ENCODE measurements at places on chromosomes 2 and 18.
A peak's percentile ranks its signal among the peaks of the same experiment; 100 is the strongest.

DNA sequence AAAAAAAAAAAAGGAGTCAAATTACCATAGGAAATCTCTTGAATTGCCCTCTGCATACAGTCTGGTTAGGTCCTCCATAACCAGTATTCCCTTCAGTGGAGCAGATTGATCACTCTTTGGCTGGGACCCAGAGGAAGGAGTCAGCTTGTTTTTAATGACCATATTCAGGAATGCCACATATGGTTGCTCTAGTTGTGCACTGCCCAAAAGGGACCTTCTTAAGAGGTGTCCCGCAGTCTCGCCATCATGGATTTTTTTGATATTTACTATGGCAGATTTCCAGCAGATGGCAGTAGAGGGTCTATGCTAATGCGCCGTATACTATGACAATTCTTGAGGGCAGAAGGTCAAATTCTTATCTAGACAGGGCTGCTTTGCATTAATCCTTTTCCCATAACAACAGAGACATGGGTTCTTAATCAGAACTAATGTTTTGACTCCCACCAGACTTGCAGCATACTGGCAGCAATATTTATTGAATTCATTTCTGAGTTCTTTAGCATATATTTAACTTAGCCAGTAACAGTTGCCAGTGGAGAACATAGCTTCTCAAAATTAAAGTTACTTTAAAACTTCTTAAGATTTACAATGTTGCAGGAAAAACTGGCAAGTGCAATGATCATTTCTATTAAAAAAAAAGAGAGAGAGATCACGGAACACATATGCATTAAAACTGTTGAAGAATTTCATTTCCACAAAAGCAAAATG, 31.8 kb upstream of the INPP4A start:
- peak; percentile 82 for DNase-seq

DNA sequence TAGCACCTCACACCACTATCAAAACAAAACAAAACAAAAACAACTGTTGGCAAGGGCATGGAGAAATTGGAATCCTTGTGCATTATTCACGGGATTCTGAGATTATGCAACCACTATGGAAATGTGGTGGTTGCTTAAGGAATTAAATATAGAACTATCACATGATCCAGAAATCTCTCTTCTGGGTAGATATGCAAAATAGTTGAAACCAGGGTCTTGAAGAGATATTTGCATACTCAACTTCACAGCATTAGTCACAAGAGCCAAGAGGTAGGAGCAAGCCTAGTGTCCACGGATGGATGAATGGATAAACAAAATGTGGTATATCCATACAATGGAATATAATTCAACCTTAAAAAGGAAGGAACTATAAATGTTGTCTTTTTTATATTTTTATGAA, 7.0 kb downstream of the TMEM131 start:
- DNase-seq = no peak

- DNase-seq = no peak
These were observed 3.8 kb upstream of the RHBDD1 start for GRCh38 chr2:226832061-226832460.

DNA sequence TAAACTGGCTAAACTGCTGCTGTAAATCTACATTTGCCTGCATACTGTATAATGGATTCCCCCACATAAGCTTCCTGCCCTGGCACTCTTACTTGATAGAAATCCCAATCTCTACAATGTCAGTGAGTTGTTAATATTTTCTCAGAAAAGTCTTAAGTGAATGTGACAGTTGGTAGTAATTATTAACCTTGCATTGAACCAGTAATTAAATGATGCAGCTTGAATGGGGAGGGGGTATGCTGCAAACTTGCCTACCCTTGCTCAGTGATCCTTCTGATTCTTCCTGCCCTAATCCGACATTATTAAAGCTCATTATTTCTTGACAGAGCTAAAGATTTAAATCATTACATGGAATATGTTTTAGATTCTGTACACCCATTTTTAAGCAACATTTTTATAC, 119.0 kb upstream of the CDH7 start:
- DNase-seq = no peak

DNA sequence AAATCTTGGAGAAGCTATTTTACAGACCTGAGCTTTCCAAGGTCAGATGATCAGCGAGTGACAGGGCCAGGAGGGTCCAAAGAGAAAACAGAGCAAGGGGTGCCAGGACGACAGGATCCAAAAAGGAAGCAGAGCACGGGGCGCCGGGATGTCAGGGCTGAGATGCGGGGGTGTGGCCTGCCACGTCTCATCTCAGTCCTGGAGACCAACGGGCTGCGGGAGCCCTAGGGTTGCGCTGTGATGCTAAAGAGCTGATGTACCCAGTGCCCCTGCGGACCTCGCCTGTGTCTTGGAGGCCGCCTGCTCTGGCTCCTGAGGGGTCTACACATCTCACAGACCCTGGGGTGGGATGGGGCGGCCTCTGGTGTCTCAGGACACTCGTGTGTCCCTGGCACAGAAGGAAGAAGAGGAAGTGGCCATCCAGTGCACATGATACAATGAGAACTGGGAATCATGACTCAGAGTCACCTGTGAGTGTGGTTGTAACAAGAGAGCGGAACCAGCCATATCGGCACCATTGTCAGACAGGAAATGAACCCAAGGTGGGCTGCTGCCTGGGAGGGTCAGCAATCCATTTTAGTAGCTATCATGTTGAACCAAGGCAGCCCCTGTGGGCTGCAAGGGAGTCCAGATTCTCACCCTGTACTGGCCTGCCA, 97.8 kb downstream of the MYT1L start:
- DNase-seq = no peak

DNA sequence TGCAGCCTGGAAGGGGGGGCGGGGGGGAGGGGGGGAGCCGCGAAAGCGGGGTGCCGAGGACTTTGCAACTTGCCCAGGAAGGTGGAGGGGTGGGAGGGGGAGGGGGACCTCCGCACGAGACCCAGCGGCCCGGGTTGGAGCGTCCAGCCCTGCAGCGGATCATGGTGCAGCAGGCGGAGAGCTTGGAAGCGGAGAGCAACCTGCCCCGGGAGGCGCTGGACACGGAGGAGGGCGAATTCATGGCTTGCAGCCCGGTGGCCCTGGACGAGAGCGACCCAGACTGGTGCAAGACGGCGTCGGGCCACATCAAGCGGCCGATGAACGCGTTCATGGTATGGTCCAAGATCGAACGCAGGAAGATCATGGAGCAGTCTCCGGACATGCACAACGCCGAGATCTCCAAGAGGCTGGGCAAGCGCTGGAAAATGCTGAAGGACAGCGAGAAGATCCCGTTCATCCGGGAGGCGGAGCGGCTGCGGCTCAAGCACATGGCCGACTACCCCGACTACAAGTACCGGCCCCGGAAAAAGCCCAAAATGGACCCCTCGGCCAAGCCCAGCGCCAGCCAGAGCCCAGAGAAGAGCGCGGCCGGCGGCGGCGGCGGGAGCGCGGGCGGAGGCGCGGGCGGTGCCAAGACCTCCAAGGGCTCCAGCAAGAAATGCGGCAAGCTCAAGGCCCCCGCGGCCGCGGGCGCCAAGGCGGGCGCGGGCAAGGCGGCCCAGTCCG, 540 bp downstream of the SOX11 start:
- no peak for DNase-seq

DNA sequence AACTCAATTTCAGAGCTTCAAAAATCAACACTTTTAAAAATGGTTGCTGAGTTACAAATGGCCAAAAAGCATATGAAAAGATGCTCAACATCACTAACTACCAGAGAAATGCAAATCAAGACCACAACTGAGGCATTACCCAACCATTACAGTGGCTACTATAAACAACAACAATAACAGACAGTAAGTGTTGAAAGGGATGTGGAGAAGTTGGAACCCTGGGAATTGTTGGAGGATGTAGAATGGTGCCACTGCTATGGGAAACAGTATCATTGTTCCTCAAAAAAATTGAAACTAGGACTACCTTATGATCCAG, 173.3 kb upstream of the SPRED2 start:
- no peak for DNase-seq

GRCh38 chr2:150413910-150414309, 73.6 kb downstream of the RND3 start:
- peak; percentile 89 for DNase-seq

GRCh38 chr18:49819823-49820671, 6.7 kb upstream of the ACAA2 start:
- DNase-seq = peak; percentile 7

DNA sequence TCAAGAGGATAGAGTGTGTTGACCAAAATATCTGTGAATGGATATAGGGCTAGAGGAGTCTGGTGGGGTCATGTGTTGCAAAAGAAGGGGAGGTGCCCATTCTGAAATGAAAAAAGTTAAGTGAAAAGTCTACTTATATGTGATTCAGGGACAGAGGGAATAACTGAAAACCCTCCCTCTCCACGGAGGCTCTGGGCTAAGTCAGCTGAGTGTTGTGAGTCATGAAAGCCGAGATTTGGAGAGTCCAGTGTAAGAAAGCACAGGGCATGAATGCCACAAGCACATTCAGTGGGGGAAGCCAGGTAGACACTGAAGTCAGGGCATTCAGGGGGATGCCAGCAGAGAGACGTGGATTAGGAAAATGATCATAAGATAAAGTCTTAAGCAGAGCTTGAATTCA, 871.9 kb downstream of the TSN start:
- no peak for DNase-seq

DNA sequence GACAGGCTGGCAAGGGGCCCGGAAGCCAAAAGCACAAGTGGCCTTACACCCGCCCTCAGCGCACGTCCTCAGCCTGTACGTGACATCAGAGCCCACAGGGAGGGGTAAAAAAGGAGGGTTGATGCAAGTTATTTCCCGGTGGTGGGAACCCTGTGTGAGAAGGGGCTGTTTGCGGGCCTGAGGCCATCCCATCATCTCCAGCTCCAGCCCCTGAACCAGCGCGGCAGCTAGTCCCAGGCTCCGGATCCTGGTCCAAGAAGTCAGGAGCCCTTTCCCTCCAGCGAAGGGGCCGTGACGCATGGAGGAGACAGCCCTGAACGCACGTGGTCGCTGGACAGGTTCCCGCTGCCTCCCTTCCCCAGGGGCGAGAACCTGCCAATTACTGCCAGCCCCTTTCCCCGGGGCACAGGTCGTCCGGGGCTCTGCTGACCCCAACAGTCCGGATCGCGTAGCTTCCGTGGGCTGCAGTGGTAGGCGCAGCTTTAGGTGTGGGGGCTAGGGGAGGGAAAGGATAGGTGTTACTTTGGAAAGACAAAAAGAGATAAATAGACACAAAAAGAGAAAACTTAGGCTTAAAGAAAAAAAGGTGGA, 1.3 kb upstream of the LRP2 start:
- peak; percentile 33 for DNase-seq

DNA sequence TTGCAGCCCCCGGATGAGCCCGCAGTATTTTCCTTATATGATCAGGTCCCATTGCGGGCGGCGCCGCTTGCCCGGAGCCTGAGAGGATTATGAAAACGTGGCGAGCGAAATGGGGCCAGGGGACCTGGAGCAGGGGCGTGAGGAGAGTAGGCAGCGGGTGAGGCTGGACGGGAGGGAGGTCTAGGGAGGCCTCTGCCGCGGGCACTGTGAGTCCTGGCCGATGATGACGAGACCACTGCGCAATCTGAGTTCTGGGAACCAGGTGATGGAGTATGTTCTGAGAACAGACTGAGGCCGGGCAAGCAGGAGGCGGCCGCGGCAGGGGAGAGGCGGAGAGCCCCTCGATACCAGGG, 790 bp upstream of the ACAA2 start:
- peak; percentile 66 for DNase-seq

DNA sequence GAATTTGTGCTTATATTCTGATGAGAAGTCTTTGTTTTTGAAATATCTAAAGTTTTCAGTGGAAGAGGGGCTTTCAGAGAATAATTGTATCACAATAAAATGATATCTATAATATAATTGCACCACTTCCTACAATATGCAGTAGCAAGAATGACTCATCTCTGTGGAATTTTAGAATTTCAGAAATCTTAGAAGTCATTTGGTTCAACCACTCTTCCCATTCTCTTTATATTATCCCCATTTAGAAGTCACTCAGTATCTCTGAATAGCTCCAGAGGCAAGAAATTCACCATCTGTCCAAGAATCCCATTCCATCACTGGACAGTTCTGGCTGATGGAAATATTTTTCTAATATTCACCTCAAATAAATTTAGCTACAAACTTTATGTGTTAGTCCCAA, 59.3 kb upstream of the CCDC68 start:
- no peak for DNase-seq

DNA sequence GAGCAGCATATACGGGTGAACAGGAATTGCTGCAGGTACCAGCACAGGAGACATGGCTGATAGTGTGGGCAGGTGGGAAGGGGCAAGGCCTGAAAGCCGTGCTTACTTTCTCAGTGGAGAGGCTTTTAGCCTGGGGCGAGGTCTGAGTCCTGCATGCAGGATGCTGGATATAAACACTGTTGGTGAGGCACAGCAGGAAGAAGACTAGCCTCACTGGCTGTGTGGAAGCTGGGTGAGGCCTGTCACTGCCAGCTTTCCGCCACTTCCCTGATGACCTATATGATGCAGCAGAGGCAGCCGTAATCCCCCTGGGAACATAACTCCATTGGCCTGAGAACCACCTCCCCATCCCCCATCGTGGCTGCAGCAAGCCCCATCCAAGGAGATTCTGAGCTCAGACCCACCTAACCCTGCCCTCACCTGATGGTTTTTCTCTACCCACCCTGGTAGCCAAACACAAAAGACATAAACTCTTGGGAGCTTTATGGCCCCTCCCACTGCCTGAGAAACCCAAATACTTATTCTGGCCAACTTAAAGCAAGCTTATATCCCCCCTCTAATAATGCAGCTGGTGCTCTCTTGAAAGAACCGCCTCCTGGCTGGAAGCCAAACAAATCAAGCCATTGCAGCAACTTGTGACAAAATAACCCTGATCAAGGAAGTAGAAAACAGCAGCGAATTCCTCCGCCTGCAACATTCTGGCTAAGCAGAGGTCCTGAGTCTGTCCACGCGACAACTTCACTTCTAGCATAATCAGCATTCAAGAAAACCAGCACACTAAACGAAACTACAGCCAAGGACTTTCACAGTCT, 54.6 kb upstream of the DSC1 start:
- peak; percentile 68 for DNase-seq

- DNase-seq = no peak
These were observed 5.2 kb downstream of the XRCC5 start for GRCh38 chr2:216114382-216114713.

GRCh38 chr2:241637018-241637794, at the start of the genes ATG4B and THAP4:
Gene ATG4B, plus strand, starts transcription at chr2:241637693. Its CDS starts 22 bp downstream, at chr2:241637715.
Gene THAP4, minus strand, starts transcription at chr2:241637158. Its CDS starts 141 bp downstream, at chr2:241637017.
- peak; percentile 87 for DNase-seq

DNA sequence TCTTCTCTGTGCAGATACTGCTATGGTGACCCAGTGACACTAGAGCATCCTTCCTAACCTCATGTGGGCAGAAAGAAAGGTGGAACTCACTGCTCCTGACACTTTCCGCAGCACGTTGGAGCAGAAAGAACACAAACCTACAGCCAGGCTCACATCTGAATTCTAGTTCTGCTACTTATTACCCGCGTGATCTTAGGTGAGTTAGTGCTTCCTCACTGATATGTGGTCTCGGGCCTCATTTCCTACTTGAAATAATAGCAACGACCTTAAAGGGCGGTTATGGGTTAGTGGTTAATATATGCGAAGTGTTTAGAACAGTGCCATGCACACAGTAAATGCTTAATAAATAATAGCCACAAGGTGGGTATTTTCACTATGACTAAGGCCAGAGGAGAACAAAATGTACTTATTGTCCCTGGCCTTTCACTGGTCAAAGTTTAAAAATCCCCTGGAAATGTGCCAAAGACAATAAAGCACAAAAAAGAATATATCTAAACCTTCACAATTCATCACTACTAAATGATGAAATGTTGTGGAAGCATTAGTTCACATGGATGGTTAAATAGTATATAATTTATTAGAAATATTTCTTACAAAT, 66.6 kb downstream of the MYOM1 start:
- no peak for DNase-seq

- no peak for DNase-seq
These were observed 45.9 kb downstream of the THUMPD2 start for GRCh38 chr2:39733070-39733674.

GRCh38 chr2:47346107-47346506, 56.8 kb upstream of the MSH2 start:
- no peak for DNase-seq

Measured in RPMI8226 (cell line).